Body of pancreas (tissue), 4 donors: ENCODE measurements at places on chromosomes 2 and 18. TPM values are rescaled to one million over a fixed set of nuclear protein-coding genes. Genes with fewer than 3 reads are reported as not detected.

DNA sequence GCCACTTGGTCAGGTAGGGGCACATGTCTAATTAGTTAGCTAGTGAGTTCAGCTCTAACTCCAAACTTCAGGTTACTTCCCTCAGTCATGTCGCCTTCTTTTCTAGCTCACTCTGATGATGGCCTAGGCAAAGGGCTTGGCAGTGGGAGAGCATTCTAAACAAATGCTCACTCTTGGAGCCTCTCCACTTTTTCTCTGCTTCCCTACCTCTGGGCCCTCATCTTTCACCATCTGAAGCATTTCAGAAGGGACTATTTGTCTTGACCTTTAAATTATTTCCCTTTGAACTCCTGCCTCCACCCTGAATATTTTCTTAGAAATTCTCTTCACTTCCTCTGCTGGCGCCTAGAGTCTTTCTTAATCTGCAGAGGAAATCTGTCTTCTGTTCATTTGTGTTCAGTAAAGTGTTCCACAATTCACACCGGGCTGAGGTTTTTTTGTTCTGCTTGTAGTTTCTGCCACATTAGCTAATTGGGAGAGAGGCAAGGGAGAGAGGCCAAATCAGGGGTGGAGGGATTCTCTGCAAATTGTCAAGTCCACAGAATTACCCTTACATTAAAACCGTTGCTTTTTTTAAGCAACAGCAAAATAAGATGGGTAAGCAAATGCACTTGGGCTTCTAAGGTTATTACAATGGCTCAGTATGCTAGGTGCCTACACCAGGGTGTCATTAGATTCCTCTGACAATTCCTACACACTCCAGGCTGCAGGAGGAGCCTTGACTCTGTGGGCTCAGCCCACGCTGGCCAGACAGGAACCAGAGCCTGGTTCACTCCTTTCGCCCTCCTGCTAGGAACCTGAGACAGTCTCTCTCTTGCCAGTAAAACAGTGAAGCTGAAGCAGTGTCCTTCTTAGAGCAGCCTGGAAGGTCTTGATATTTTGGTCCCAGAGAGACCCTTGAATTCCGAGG is 5.5 kb downstream of the MSGN1 start:
- no peak for DNase-seq

KANSL1L gene
- 26.5 TPM for total RNA-seq

GRCh38 chr2:5798084-5798483 is 105.9 kb downstream of the SOX11 start:
- DNase-seq = no peak

DNA sequence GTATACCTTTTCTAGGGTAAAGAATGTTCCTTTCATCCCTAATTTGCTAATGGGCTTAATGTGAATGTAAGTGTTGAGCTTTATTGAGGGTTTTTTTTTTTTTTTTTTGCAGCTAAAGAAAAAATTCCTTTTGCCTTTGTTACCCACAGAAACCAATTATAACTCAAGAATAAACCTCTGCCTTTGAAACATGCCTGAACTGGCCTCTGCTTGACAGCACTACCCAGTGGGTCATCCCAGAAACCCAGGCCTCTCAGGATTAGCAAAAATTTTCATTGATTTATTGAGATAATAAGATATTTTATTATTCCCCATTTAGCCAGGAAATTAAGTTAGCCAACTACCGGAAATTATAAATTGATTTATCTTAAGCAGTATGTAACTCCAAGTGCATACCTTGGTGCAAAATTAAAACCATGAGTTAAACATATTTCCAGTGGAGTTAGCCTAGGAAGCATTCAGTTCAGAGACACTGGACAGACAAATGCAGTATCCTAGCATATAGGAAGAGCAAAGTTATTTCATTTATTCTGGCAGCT is 67.0 kb upstream of the RASGRP3 start:
- no peak for DNase-seq

DNA sequence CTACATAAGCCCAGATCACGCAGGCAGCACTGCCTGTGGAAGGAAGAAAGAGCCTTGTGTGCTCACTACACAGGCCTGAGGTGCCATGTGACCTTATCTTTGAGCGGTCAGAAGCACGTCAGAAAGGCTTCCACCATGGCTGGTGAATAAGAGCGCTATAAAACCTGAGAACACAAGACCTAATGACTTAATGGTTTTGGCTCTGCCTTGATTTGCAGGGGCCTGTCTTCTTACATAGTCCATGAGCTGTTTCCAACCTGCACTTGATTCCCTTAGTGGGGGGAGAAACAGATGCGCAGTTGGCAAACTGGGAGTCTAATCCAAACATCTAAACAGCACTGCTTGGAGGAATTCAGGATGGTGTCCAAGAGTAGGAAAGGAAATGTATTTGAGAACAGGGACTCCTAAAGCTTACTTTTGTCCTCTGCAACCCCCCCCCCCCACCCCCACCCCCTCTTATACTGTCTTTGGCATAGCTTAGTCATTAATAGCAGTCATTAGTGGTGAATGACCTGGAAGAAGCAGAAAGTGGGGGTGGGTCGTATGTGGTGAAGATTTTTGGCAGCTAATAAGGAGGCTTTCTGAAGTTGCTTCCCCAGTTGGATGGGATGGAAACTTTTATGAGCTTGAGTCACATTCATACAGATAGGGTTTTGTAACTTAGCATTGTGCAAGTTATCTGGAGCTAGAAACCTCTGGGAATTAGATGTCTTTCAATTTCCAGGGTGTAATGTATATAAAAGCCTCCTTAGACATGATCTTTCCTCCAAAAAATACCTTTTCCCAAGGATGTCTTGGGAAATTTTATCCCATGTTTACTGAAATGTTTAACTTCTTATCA is 454.1 kb downstream of the MEIS1 start:
- no peak for DNase-seq

- DNase-seq = no peak
Measured at GRCh38 chr18:22639561-22639960, 221.8 kb upstream of the CTAGE1 start.

- DNase-seq = no peak
Measured at GRCh38 chr2:88329815-88330603, 122.5 kb downstream of the FOXI3 start.

- no peak for DNase-seq
Measured at GRCh38 chr2:219627103-219628100, at the start of gene SLC4A3. TSS of gene SLC4A3 (plus strand) at chr2:219627630. CDS start at chr2:219627993, 363 bp downstream.

DNA sequence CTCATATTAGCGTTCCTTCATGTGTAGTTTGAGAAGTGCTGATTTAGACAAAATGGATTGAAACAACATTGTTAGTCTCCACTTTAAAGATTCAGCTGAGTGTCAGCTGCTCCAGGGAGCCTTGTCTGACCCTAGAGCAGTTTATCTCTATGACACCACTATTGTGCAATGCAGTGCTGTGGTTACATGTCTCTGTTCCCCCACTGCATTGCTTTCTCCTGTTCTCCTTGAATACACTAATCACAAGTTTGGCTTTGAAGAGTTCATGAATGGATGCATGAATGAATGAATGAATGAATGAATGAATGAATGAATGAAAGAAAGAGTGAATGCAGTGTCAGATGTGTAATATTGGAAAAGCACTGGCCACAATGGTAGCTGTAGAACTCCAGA is 38.3 kb downstream of the GCG start:
- DNase-seq = no peak

DNA sequence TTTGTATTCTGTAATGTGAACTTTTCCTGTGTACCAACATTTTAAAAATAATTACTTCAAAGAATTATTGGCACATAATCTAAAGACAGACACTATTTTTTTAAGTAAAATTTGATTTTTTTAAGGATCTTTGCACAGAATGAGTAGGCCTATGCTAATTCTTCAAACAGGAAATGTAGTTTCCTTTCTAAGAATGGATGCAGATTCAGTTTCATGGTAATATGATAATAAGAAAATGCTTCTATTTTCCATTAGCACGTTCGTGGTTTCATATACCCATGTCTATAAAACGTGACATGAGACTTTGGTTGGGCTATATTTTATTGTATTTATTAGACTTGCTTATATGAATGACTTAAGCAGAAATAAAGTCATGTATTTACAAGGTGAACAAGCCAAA is 191.8 kb upstream of the RBBP8 start:
- no peak for DNase-seq

BCL11A gene
- total RNA-seq = 14.3 TPM

DNA sequence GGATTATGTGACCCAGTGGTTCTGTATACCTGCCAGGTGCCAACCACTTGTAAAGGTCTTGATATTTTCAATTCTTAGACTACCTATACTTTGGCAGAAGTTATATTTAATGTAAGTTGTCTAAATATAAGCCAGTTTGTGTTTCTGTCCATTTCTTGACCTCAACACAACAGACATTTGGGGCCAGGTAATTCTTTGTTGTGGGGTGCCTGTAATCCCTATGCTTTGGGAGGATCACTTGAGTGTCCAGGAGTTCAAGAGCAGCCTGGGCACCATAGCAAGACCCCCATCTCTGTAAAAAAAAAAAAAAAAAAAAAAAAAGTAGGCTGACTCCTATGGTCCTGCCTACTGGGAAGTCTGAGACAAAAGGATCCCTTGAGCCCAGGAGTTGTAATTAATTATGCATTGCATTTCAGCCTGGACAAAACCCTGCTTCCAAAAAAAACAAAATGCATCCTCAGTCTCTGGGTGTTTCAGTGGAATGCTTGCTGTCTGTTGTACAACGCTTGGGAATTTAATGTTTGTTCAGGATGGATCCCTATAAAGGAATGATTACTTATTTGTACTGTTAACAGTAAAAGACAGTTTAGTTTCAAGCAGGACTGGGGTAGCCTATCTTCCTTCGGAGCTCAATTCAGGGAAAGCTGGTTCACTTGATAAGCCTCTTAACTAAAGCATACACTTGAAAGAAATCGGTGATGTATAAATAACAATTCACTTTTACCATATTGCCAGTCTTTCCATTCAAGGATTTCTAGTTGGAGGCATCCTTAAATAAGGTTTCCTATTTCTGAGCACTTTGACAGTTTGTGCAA is 3.4 kb downstream of the RPS27A start:
- DNase-seq = no peak

GRCh38 chr2:236092714-236093113 is 75.5 kb downstream of the GBX2 start:
- DNase-seq = no peak

CD8B gene
- total RNA-seq = not detected

DNA sequence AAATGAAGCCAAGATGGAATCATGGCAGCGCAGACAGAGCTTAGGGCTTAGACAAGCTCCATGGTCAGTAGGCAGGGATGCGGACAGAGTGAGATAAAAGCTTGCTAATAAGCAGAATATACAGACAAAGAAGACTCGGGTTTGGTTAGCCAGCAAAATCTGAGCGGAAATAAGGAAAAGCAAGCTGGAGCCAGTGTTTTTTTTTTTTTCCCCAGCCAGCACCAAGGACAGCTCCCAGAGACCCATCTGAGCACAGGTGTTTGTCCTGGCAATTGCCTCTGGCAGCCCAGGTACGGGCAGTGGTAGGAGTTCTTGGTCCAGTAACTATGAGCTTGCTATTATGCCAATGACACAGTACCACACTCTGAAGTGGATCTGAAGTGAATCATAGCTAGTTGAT is 187.6 kb downstream of the ADCYAP1 start:
- DNase-seq = peak; percentile 22

- no peak for DNase-seq
Measured at GRCh38 chr2:181411105-181411849, 45.9 kb upstream of the ITGA4 start.

- DNase-seq = peak; percentile 27
Measured at GRCh38 chr18:7974200-7974874, 407.2 kb downstream of the PTPRM start.

DNA sequence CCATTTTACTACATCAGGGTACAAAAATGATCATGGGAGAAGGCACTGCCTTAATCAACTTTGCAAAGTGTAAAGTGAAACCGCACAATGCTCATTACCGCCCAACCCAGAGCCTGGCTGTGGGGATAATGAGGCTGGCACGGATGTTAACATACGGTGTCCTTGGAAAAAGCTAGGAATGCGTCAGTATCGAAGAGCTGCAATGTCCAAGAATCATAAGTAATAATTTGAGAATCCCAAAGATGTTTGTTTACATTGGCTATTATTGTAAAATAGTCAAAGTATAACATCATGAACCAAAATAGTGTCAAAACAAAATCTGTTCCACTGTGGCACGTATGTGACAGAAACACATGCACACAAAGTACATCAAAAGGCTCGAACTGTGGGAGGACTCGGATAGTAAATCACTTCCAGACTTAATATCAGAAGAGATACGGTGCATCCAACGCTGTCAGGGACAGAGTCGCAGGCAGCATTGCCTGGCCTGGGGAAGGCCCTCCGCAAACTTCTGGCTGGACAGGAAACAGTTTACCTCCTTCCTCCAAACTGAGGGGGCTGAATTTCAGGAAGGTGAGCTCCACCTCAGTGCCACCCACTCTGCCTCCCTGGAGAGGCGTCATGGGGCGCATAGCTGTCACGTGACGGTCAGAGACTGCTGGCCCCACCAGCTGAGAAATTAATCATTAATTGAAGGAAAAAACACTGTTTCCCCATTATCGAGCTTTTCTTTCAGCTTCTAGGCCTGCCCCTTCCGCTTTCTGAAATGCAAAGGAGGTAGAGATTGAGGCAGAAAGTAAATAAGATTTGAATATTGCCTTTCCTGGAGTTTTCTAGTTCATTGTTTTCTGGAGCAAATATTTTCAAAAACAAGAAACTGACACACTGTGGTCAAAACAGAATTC is 1.8 kb upstream of the ID2 start:
- peak; percentile 90 for DNase-seq

- no peak for DNase-seq
Measured at GRCh38 chr2:54981385-54981784, 68.9 kb downstream of the RTN4 start.

GRCh38 chr2:28423856-28424605 is 31.4 kb downstream of the FOSL2 start:
- peak; percentile 22 for DNase-seq

GRCh38 chr2:221337957-221338685 is 234.0 kb downstream of the EPHA4 start:
- no peak for DNase-seq

DNA sequence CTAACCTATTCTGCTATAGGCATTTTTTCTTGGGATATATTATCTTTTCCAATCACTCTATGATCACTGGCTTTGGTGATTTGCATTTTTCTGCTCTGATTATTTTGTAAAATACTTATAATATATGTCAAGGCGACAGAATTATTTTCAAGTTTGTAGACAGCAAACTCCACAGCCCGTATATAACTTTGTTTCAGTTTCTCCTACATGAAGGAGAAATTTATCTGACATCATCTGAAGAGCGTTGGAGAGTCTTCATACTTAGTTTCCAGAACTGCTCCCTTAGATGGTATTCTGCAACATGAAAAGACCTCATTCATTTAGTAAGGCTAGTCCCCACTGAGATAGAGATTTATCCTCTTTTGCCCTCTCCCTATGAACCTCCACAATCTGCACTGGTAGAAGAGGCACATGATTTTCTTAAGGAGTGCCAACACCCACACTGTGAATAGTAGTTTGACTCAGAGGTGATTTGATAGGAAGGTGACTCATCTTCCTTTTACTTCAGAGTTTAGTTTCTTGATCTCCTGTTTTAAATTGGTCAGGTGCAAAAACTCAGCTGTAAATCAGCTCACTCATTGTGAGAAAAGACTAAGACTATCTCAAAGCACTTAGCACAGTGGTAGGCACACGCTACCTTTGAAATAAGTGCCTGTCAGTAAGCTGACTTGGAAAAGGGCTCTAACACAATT is 1848.6 kb upstream of the CELF4 start:
- DNase-seq = no peak
